ENCODE measurements at places on chromosomes 5 and 9.

- DNase-seq: no peak
Observed at GRCh38 chr5:60339691-60340201, 360.2 kb downstream of the DEPDC1B start.

DNA sequence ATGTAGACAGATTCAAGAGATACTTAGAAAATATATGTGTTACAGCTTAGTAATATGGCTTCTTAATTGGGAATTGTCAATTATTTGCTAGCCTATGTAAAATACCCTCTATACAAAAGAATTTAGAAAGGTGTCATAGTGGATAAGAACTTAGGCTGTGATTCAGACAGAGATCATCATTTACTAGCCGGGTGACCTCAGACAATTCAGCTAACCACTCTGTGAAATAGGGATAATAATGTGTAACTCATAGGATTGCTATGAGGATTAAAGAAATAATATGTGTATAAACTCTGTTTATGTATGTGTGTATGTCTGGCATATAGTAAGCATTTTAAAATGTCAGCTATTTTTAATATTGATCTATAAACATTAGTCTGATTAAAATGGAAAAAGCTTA is 5.9 kb upstream of the LARS1 start:
- no peak for DNase-seq

- DNase-seq: peak; percentile 29
Observed at GRCh38 chr5:139561655-139562451, 714 bp downstream of the UBE2D2 start.

DNA sequence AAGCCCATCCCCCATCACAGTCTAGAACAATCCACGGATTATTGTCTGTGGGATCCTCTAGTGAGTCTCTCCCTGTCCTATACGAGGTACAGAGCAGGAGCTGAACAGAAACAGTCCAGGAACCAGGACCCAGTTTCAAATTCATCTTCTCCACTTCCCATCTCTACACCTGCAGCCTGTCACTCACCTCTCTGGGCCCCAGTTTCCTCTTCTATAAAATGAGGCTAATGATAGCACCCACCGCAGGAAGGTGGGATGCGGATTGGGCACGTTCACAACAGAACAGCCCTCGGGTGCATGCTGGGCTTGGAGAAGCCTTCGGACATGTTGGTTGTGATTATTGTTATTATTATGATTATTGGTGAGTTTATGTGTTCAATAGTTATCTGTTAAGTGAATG is 78.5 kb downstream of the ANKRD33B start:
- DNase-seq: no peak

- no peak for DNase-seq
Observed at GRCh38 chr9:69515810-69516209, 156.4 kb downstream of the APBA1 start.

DNA sequence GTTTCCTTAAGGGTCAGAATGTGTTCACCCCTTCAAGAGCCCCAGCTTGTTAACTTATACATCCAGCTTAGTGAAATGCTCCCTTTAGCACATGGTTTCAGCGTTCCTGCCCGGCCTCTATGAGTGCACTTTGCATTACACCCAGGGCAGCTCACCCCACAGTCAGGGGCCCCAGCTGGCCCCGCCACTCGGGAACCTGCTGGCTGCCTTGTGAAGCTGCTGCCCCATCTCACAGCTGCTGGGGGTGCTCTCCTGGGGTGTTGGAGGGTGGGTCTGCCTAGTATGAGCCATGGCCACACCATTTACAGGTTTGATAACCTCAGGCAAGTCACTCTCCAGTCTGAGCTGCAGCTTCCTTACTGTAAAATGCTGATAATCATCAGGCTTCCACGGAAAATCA is 32.2 kb downstream of the HRH2 start:
- no peak for DNase-seq

DNA sequence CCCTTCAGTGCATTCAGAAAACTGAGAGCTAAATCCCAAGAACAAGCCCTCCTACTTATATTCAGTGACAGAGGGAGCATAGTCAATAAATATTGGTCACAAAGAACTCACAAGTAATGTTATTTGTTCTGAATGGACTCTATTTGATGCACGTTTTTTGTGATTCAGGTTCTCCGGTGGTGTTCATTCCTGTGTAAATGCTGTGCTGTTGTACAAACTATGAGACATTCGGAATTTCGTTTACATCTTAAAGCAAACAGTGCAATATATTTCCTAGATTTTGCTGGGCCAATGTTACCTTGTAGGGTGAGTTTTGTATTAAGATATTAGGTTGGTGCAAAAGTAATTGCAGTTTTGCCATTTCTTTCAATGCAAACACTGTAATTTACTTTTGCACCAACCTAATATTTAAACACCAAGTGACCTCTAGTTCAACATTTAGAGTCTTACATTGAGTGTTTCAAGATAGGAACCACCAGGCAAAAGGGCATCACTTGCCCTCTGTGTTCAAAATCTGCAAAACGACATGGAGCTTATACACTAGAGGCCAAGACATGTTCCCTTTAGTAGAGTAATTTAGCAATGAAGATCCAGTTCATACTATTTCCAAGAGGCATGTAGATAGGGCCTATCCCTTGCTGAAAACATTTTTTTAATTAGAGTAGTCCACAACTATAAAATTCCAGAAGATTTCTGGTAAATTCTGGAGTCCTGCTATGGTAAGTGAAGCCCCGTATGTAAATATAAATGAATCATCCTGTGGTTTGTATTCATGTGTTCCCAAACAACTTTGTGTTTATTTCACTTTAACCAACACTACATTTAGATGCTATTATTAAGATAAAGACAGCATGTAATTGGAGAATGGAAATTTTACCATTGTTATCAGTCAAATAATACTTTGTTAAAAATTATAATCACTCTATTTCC is 444.0 kb upstream of the PTGER4 start:
- DNase-seq: no peak

GRCh38 chr5:1402611-1403255 is 42.5 kb downstream of the SLC6A3 start:
- no peak for DNase-seq

GRCh38 chr5:54443270-54443669 is 12.2 kb upstream of the HSPB3 start:
- DNase-seq: no peak

DNA sequence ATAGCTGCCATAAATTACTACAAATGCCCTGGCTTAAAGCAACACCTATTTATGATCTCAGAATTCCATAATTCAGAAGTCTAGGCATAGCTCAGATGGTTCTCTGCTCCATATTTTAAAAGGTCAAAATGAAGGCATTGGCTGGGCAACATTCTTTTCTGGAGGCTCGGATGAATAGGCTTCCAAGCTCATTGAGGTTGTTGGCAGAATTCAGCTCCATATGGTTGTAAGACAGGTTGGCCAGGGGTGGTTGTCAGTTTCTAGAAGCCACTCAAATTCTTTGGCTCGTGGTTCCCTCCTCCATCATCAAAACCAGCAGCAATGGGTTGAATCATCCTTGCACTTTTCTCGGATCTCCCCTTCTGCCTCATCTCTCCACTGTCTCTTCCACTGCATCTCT is 49.4 kb downstream of the TGFBR1 start:
- no peak for DNase-seq

GRCh38 chr5:159878988-159879471 is 37.3 kb upstream of the ADRA1B start:
- DNase-seq: no peak

- DNase-seq: no peak
Observed at GRCh38 chr9:26755476-26755875, 137.1 kb downstream of the CAAP1 start.

- no peak for DNase-seq
Observed at GRCh38 chr5:17428176-17428800, 69.7 kb upstream of the TAF11L2 start.

GRCh38 chr9:115018547-115019435 is 88.4 kb upstream of the TNFSF8 start:
- DNase-seq: no peak

DNA sequence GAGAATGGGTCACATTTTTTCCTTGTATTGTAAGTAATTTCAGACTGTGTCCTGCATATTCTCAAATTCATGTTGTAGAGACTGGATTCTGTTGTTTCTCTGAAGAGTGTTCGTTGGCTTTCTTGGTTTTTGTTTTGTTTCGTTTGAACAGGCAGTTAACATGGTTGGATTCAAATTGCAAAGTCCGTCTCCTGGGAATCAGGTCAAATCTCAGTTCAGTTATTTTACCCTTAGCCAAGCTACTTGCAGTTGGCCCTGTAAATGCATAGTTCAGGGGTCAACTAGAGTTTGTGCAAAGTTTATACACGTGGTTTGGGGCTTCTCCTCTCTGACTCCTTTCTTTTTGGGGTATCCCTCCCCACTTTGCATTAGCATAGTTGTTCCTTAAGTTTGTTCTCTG is 21.7 kb upstream of the FBXW11 start:
- no peak for DNase-seq

GRCh38 chr9:69136779-69137178 is 37.3 kb upstream of the TJP2 start:
- no peak for DNase-seq
